IPS-NIHi11 (cell line): ENCODE measurements at places on chromosomes 2 and 18.

DNA sequence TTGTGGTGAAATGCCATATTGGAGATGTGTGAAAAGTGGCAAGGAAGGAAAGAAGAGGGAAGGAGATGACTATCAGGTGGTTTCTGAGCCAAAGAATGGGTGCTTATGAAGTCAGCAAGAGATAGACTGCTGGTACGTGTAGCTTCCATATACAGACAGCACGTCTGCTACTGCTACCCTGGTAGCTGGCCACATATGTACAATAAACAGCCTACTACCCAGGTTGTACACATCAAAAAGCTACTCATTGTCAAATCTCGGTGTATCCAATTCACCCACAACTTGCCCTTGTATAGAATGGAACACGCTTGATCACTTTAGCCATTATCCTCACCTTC lies 761.8 kb downstream of the LRRTM4 start:
- DNase-seq = no peak

GRCh38 chr2:133265432-133265949 lies 302.8 kb downstream of the NCKAP5 start:
- DNase-seq = peak; percentile 61

DNA sequence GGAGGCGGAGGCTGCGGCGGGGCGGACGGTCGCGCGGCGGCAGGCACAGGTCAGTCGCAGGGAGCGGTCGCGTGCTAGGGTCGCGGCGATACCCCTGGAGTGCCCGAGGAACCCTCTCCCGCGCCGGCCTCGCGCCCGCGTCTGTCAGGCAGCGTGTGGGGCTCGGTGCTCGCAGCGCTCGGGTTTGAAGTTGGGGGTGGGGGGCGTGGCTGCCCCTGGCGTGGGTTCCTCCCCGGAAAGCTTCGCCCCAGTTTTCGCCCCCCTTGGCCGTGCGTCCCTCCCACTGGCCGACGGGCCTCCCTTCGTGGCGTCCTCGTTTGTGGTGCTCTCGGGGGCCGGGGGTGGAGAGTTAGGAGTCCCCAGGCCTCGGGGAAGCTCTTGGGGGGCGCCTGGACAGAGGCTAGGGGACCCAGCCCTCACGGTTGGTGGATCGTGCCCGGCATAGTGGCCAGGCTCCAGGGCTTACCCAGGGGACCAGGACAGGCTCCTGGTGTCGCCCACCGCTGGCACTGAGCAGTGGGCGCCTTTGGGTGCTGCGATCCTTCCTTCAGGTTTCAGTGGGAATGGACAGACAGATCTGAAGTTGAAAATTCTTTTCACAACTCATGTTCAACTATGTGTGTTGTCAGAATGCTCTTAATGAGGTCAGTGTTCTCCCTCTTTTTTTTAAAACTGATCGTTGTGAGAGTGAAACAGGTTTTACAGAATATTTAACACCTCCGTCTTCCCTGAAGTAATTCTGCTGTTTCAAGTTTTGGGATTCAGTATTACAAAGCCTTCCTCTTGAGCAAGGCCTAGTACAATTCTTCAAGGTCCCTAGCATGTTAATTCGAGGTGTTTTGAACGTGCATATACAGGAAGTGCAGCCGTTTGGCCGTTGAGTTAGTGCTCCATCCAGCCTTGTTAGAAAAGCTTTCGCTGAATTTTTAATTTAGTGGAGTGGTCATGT lies 604 bp downstream of the RALBP1 start:
- no peak for DNase-seq

DNA sequence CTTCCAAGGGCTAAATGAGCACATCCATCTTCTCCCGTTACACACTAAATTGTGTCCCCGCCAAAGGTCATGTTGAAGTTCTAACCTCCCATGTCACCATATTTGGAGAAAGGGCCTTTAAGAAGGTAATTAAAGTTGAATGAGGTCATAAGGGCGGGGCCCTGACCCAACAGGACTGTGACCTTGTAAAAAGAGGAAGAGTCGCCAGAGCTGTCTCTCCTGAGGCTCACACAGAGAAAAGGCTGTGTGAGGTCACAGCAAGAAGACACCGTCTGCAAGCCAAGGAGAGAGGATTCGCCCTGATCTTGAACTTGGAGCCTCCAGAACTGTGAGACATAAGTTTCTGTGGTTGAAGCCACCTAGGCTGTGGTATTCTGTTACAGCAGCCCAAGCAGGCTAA lies 24.1 kb downstream of the TRABD2A start:
- no peak for DNase-seq

DNA sequence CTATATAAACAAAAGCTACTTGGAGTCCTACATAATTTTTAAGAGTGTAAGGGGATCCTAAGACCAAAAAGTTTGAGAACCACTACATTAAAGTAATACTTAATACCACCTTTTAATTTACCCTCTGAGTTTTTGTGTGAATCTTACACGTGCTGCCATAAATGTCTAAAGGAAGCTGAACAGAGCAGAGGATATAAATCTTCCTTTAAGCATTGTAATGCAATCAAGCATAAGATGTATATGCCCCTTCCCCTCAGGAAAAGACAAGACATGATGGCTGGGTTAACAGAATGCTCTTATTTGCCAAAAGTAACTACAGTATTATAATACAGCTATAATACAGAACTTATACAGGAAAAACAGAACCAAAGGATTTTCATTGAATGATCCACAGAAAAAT lies 2.9 kb downstream of the ESCO1 start:
- no peak for DNase-seq

- DNase-seq = no peak
These were observed 46.6 kb downstream of the BCL2L11 start for GRCh38 chr2:111167076-111167862.

- no peak for DNase-seq
These were observed 87.5 kb downstream of the AAK1 start for GRCh38 chr2:69556008-69556407.

GRCh38 chr2:176681584-176682115 lies 412.4 kb downstream of the MTX2 start:
- no peak for DNase-seq

GRCh38 chr2:159249990-159250715 lies 36.4 kb downstream of the WDSUB1 start:
- DNase-seq = peak; percentile 41

DNA sequence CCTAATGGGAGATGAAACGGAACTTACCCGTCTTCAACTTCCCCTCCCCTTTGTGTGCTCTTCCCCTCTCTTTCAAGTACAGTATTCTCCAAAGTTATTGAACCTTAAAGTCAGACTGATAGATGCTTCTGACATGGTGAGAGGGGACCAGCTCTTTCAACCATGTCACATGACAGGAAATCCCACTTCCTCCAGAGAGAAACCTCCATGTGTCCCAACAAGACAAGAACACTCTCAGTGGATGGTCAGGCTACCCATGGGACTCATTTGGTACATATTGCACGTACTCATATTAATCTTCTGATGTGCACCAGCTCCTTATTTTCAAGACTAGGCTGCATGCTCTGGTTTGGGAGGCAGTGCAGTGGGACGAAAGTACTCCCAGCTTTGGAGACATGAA lies 44.6 kb upstream of the REG3G start:
- DNase-seq = no peak

GRCh38 chr2:235551965-235552364 lies 58.1 kb downstream of the AGAP1 start:
- DNase-seq = peak; percentile 82

GRCh38 chr2:105744091-105744908 lies 412 bp upstream of the NCK2 start:
- peak; percentile 91 for DNase-seq

GRCh38 chr2:12044857-12045256 lies 298.4 kb downstream of the LPIN1 start:
- DNase-seq = no peak

- no peak for DNase-seq
These were observed 44.3 kb downstream of the SCN9A start for GRCh38 chr2:166331468-166331867.

DNA sequence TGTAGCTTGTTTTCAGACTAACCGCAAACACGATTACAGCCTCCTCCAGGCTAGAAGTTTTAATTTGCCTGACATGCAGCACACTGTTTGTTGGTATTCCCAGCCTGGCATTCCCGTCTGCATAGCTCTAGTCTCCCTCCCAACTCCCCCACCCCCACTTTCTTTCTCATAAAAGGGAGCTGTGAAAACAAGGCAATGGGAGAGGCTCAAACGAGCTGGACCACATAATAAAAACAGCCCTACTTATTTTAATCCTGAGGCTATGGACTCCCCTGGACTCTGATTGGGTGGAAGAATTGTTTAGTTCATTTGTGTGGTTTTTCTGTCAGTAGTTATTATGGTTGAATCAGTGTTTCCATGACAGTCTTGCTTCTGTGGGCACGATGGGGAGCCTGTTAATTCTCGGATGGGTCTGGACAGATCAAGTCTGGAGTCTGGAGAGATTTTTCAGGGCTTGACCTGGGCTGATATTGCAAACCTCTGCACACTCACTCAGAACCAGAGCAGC lies 1.2 kb downstream of the STON1 start:
- no peak for DNase-seq
